ENCODE measurements at places on chromosomes 6 and 20. TPM values are rescaled to one million over a fixed set of nuclear protein-coding genes. Genes with fewer than 3 reads are reported as not detected.

The C6orf141 gene
- total RNA-seq, result 9.4 TPM

The TUBB2B gene
- total RNA-seq, result 7.5 TPM

The POU5F1 gene
- 0.98 TPM for total RNA-seq

The CHMP4B gene
- 95.4 TPM for total RNA-seq

The MAFB gene
- total RNA-seq, result 43.9 TPM

The CALHM4 gene
- total RNA-seq, result not detected
